ENCODE measurements at places on chromosomes 2 and 18.

- DNase-seq, result no peak
Observed at GRCh38 chr2:68809324-68810240, 61.6 kb downstream of the BMP10 start.

GRCh38 chr18:57748770-57749603 is 54.1 kb downstream of the ATP8B1 start:
- no peak for DNase-seq

DNA sequence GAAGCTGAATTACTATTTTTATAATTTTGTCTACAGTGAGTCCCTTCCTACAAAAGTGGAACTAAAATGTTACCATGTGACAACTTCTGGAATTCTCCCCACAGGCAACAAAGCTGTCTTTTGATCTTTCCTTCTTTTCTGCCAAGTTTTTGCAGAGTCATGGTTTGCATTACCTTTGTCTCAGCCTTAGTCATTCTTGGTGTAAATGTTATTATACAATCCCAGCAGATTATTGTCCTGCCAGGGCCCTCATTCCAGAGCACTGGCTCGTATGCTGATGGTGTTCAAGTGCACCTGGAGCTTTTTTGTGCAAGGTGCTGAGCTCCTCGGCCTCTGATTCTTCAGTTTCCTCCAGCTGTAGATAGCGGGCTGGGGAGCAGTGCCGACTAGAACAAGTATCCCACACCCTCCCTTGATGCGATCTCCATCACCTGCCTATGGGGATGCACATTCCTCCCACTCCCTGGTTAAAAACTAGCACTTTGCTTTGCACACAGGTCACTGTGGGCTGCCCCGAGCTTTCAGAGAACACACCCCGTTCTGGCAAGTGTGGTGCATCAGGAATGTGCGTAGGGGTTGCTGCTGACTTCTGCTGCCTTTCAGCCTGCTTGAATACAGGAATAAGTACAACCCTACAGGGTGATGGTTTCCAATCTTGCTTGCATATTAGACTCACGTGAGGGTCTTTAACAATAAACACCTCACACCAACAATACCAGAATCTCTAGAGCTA is 263.6 kb downstream of the RNF144A start:
- DNase-seq, result no peak

GRCh38 chr2:55231546-55232083 is 478 bp downstream of the CLHC1 start:
- peak; percentile 11 for DNase-seq

DNA sequence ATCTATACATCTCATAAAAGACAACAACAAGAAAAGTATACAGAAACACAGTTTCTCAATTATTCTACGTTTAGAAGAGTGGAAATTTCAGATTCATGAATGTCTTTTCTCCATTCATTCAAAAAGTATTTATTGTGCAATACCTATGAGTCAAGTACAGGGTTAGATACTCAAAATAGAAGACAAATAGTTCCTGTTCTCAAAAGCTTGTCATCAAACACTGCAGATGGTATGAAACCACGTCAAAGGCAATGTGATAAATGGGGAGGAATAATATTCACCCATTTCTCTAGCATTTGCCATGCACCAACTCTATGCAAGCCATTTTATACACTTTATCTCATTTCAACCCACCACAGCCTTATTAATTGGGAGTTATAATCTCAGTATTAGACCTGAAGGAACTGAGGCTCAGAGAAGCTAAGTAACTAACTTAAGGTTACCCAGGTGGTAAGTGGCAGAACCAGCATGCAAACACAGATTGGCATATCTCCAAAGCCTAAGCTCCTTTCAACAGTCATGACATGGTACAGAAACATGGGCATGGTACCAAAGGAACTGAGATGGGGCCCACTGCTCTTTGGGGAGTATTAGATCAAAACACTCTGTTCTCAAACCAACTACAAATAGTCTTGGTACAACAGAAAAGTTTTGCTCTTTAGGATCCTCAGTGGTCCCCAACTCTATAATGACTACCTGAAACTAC is 67.2 kb upstream of the NPAS2 start:
- no peak for DNase-seq

DNA sequence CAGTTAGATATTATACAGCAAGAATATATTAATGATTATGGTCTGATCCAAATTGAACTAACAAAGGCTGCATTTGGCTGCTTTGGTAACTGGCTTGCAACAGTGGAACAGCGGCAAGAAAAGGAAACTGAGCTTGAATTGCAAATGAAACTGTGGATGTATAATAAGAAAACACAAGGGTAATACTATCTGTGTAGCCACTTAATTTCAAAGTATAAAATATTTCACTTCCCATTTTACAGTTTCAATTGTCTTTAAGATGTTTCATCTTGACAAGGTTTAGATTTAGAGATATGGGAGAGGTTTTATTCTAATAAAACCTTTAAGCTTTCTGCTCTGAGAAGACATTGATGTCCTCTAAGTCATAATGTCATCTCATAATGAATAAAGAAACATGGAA is 23.8 kb downstream of the WDR75 start:
- no peak for DNase-seq

- DNase-seq, result no peak
Observed at GRCh38 chr18:70394672-70395071, 105.8 kb downstream of the SOCS6 start.

DNA sequence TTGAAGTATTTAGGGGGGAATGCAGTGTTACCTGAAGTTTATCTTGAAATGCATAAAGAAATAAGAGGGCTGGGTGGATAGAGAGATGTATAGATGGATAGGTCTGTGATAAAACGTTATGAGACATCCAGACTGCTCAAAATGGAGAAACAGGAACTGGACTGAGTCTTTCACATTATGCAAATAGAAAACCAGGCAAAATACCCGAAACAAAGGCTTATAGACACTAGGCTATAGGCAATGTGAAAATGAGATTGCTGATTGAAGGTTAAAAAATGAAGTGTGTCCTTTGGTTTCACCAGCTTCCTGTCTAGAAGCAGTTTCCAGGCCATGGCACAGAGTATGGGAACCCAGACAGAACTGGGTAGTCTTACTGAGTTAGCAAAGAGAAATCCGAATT is 24.9 kb upstream of the SLC3A1 start:
- no peak for DNase-seq

- no peak for DNase-seq
Observed at GRCh38 chr2:240737512-240737911, 45.8 kb downstream of the AQP12A start.

Measured in HEK293T (cell line).